ENCODE measurements at places on chromosomes 2 and 18. TPM values are rescaled to one million over a fixed set of nuclear protein-coding genes. Genes with fewer than 3 reads are reported as not detected.

DNA sequence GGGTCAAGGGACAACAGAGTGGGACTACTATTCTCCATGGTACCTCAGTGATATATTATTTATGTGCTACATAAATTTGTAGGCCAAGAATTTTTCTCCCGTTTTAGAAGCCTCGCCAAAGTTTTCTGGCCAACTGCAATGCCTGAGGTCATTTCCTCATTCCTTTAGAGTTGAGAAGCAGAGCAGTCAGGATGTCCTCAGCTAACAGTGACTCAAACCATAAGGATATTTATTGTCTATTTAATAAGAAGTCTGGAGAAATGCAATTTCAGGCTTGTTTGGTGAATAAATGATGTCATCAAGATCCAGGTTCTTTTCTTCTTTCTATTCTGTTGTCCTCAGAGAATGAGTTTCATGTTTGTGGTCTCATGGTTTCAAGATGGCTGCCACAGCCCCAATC is 91.0 kb downstream of the ADCYAP1 start:
- ATAC-seq = no peak

CHRND gene
- total RNA-seq = not detected

GRCh38 chr2:95389245-95390119 is 13.0 kb upstream of the FAHD2A start:
- peak; percentile 73 for ATAC-seq

DNA sequence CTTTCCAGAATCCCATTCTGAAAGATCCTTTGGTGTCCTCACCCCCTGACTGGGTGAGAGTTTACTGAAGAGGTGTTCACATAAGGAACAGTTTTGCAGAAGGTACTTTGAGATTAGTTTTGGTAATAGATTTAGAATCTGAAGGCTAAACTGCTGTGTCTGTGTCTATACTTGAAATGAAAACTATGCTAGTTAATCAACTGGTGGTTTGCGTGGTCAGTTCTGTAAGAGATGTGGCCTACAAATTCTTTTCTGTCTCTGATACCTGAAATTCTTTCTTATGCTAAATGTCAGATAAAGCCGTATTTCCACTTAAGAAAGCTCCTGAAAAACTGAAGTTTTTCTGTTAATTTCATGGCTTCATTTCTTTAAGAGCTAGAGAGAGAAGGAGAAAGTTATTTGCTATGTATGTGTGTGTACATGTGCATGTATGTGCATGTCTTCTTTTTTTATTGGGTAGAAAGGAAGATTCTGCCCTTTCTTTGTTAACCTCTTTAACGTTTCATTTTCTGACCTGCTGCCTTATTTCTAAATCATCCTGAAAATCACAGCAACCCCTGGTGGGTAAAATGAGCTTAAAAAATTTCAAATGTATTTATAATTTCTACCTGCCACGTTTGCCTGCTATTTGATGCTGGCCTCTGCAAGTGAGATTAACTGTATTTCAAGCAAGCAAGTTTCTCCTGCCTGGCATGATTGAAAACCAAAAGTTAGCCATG is 552.0 kb upstream of the NRP2 start:
- ATAC-seq = no peak

DNA sequence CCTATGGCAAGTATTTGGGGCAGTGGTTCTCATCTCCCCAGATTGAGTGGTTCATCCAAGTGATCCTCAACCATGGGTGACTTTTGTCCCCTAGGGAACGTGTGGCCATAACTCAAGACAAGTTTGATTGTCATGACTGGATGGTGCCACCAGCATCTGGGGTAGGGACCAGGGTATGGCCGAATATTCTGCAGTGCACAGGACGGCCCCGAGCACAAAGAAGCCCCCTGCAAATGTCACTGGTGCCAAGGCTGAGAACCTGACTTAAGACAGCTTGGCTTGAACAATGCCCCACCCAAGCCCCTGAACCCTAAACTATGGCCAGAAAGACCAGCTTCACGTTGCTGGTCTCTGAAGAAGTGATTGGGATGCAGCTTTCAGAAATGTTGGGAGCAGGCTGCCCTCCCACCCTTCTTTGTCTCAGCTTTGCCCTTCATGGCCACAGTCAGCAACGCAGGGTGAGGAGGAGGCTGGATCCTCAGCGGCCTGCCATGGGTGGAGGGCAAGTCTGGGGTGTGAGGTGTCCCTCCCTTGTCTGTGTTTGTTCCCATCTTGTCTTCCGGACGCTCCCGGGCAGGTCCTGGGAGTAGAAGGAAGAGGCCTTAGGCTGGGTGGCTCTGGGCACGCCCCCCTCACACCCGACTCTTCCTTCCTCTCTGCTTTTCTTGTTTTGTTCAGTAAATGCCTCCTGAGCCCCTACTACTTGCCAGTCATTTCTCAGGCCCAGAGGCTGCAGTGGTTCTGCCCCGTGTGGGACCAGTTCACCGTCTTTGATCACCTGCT is 43.4 kb downstream of the GREB1 start:
- no peak for ATAC-seq

ALPP gene
- total RNA-seq = 0.19 TPM

All from activated T-helper 17 cell treated with anti-CD3 and anti-CD28 coated beads, Interleukin-2, amount 50 U/mL, for 72 hours (primary cell).